ENCODE measurements at places on chromosomes 3 and 15.
A peak's percentile ranks its signal among the peaks of the same experiment; 100 is the strongest.

DNA sequence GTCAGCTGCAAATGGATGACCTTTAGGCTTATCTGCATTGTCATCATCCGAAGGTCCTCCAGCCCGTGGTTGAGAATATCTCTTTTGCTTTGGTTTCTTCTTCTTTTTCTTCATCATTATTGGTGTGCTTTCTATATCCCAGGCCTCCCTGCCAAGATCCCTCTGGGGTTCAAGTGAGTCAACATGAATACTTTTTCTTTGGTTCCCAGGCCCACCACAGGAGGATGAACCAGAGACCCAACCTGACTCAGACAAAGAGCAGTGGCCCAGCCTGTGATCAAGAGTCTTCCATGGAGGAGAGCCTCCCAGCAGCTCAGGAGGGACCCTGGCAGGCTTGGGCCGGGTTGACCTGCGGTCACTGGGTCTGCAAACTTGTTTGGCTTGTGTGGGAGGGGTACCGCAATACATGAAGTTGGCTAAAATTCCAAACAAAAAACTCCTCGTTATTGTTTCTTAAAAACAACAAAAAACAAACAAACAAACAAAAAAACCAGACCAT lies 104.2 kb downstream of the MAP4 start:
- H3K36me3 ChIP-seq = peaks cover 3% of the 10 kb centered on the region
- DNase-seq = no peak
- H3K4me3 ChIP-seq = no peak overlapping the region
- H3K4me1 ChIP-seq = no peaks in the 10 kb centered on the region
- no peak overlapping the region for H3K27ac ChIP-seq
- no peaks in the 10 kb centered on the region for H3K27me3 ChIP-seq

- H3K27me3 ChIP-seq = no peaks in the 10 kb centered on the region
- H3K36me3 ChIP-seq = peaks cover 11% of the 10 kb centered on the region
- no peak overlapping the region for H3K4me3 ChIP-seq
- H3K27ac ChIP-seq = no peak overlapping the region
Observed at GRCh38 chr3:52073490-52073889, 17.1 kb upstream of the DUSP7 start.

DNA sequence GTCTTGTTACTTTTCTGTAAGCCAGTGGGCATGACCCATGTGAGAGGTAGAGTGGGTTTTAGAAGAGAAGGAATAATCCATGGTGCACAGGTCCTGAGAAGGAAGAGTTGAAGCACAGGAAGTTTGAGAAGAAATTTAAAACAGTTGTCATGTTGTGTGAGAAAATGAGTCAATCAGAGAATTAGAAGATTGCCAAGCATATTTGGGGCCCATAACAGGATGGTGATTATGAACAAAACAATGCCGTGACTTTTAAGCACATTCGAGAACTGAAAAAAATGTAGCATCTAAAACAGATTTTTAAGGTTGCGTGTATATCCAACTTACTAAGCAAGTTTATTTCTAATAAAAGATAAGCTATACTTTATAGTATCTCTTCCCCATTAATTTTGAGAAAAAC lies 198.7 kb downstream of the RORA start:
- no peaks in the 10 kb centered on the region for H3K36me3 ChIP-seq
- H3K4me3 ChIP-seq = no peak overlapping the region
- H3K27ac ChIP-seq = no peak overlapping the region
- H3K4me1 ChIP-seq = peaks cover 2% of the 10 kb centered on the region

DNA sequence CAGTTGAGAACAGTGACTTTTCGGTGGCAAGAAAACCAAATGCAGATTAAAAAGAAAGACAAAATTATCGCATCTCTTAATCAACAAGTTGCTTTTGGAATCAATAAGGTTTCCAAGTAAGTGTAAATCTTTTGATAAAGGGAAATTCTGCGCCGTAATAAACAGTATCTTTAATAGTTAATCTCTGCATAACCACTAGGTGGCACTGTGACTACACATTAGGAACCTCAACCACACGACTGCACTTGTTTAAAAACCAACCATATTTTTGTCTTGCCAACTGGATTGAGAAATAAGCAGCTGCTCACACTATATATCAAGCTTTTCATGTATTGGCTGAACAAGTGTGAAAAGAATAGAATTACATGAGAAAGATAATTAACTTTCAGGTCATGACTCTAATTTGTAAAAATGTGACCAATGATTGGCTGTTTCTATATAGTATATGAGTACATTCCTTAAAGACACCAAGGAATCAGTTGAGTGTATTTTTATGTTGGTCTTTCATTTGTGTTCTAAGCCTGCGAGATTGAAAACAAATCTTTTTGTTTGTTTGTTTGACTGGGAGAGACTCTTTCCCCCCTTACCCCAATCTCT lies 72.7 kb downstream of the DZIP3 start:
- DNase-seq = peak; percentile 52
- H3K4me3 ChIP-seq = no peak overlapping the region
- no peak overlapping the region for H3K27ac ChIP-seq
- H3K4me1 ChIP-seq = no peaks in the 10 kb centered on the region

GRCh38 chr15:39153058-39153714 lies 427.7 kb upstream of the THBS1 start:
- no peaks in the 10 kb centered on the region for H3K36me3 ChIP-seq
- H3K4me1 ChIP-seq = no peaks in the 10 kb centered on the region
- DNase-seq = no peak
- no peak overlapping the region for H3K27ac ChIP-seq

DNA sequence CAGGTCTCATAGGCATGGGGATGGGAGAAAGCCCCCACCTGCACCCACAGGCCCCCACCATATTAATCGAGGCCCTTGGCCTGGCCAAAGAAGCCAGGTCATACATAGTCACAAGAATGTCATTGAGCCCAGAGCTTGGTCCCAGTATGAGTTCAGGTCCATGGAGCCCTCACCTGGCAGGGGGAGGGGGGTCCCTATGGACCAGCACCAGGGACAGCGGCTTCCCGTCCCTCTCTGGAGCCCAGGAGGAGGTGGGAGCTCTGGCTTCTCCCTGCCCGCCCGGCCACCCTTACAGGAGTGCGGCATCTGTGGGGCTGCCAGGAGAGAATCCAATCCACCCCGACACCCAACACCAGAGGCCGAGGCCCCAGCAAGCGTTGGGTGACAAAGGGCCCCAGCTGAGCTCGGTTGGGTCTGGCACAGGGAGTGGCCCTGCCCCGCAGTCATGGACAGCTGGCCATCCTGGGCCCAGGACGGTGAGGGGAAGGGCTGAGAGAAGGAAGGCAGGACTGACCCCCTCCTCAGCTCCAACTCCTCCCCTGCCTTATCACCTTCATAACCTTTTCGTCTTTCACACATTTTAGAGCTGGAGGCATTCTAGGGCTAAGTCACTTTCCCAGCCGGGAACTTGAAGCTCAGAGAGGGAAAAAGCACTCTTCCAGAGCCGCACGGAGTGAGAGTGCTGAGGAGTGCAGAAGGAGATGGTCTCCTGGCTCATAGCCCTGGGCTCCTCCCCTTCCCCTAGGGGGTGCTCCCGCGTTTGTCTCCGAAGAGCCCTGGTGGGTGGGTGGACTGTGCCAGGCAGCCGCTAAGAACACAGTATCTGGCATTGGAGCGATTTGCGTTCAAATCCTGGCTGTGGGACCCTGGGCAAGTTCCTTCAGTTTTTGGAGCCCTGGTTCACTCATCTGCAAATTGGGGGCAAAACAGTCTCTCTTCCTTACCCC lies 54.6 kb downstream of the ATP2B2 start:
- no peaks in the 10 kb centered on the region for H3K27me3 ChIP-seq
- H3K4me1 ChIP-seq = peaks cover 5% of the 10 kb centered on the region
- no peak for DNase-seq
- no peak overlapping the region for H3K4me3 ChIP-seq
- H3K36me3 ChIP-seq = peaks cover 40% of the 10 kb centered on the region
- H3K27ac ChIP-seq = no peak overlapping the region

GRCh38 chr15:56933410-56933809 lies 15.0 kb downstream of the TCF12 start:
- H3K4me1 ChIP-seq = no peaks in the 10 kb centered on the region
- H3K27me3 ChIP-seq = no peaks in the 10 kb centered on the region
- H3K4me3 ChIP-seq = no peak overlapping the region
- H3K36me3 ChIP-seq = no peaks in the 10 kb centered on the region
- no peak for DNase-seq

- DNase-seq = no peak
- H3K27ac ChIP-seq = no peak overlapping the region
- no peaks in the 10 kb centered on the region for H3K4me1 ChIP-seq
- H3K4me3 ChIP-seq = no peak overlapping the region
- H3K36me3 ChIP-seq = no peaks in the 10 kb centered on the region
- H3K27me3 ChIP-seq = no peaks in the 10 kb centered on the region
Observed at GRCh38 chr3:152909180-152909883, 74.4 kb downstream of the P2RY1 start.

DNA sequence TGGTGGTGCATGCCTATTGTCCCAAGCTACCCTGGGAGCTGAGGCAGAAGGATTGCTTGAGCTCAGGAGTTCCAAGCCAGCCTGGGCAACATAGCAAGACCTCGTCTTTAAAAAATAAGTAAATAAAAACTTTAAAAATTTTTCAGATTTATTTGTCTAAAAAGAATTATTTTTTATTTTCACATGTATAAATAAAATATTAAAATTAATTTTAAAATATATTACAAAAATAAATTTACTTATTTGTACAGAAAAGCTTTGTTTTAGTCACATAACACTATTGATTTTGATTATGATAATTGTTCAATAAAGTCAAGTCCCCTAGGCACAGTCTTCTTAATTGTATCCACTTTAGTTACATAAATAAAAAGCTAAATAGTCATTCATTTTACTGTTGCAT lies 85.2 kb downstream of the FILIP1L start:
- no peaks in the 10 kb centered on the region for H3K27me3 ChIP-seq
- no peak for DNase-seq
- no peak overlapping the region for H3K4me3 ChIP-seq
- H3K4me1 ChIP-seq = no peaks in the 10 kb centered on the region

GRCh38 chr15:62109982-62110851 lies 43.4 kb downstream of the C2CD4A start:
- no peak overlapping the region for H3K4me3 ChIP-seq
- no peaks in the 10 kb centered on the region for H3K27me3 ChIP-seq
- no peak overlapping the region for H3K27ac ChIP-seq
- peak; percentile 79 for DNase-seq
- H3K4me1 ChIP-seq = peaks cover 5% of the 10 kb centered on the region
- no peaks in the 10 kb centered on the region for H3K36me3 ChIP-seq

GRCh38 chr3:111724694-111725093 lies 129.5 kb upstream of the ZBED2 start:
- no peaks in the 10 kb centered on the region for H3K36me3 ChIP-seq
- H3K27me3 ChIP-seq = no peaks in the 10 kb centered on the region
- no peak for DNase-seq
- H3K27ac ChIP-seq = no peak overlapping the region
- peaks cover 3% of the 10 kb centered on the region for H3K4me1 ChIP-seq

GRCh38 chr3:71759401-71759800 lies 5.7 kb downstream of the GPR27 start:
- no peak for DNase-seq
- H3K27ac ChIP-seq = no peak overlapping the region
- H3K27me3 ChIP-seq = peaks cover 15% of the 10 kb centered on the region
- no peaks in the 10 kb centered on the region for H3K36me3 ChIP-seq
- no peak overlapping the region for H3K4me3 ChIP-seq

- peaks cover 3% of the 10 kb centered on the region for H3K4me1 ChIP-seq
- H3K4me3 ChIP-seq = no peak overlapping the region
- no peaks in the 10 kb centered on the region for H3K27me3 ChIP-seq
- no peaks in the 10 kb centered on the region for H3K36me3 ChIP-seq
- no peak overlapping the region for H3K27ac ChIP-seq
Observed at GRCh38 chr15:100595964-100596363, 6.0 kb downstream of the LINS1 start.

GRCh38 chr3:106063909-106064308 lies 195.1 kb upstream of the CBLB start:
- DNase-seq = no peak
- H3K4me1 ChIP-seq = no peaks in the 10 kb centered on the region
- H3K27me3 ChIP-seq = no peaks in the 10 kb centered on the region

DNA sequence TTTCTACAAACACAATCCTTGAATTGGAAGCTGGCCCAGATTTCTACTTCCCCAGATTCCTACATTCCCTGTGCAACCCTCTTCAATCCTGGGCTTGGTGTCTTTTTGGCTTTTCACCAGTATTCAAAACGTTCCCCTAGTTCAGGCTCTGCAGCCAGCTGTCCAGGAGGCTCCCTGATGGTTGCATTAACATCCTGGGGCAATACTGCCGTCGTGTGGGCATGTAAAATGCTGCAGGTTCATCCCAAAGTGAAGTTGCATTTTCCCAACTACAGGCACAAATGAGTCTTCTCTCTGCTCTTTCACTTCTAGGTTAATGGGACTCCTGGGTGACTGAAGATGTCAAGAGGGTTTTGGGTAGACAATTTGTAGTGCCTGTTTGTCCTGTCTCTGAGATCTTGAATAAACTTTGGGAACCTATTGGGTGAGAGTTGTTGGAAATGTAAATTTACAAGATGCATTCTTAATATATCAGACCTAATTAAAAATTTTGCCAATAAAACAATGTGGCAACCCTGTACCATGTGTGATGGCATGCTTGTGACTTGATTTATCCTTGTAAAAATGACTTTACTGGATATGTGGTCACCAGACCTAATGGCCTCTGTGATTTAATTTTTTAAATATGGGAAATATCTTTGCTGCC lies 28.6 kb downstream of the SOX14 start:
- H3K27me3 ChIP-seq = no peaks in the 10 kb centered on the region
- H3K4me3 ChIP-seq = no peak overlapping the region
- no peaks in the 10 kb centered on the region for H3K36me3 ChIP-seq
- no peak for DNase-seq
- no peak overlapping the region for H3K27ac ChIP-seq
- H3K4me1 ChIP-seq = no peaks in the 10 kb centered on the region

DNA sequence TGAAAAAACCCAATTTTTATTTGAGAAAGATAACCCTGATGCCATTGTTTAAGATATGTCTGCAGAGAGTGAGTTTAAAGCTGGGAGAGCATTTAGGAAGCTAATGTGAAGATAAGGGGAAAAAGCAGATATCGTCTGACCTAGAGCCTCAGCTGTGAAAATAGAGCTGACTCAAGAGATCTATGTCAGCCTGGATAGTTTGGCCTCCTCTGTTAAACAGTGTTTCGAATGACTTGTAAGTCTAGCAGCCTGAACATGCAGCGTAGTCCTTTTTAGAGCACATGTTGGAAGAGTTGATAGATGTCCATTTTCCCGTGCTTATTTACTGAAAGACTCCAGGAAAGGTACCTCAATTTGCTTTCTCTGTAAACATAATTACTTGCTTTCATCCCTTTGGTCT lies 48.1 kb downstream of the ALCAM start:
- DNase-seq = no peak
- H3K4me1 ChIP-seq = no peaks in the 10 kb centered on the region
- H3K27me3 ChIP-seq = no peaks in the 10 kb centered on the region
